ENCODE measurements at places on chromosomes 3 and 15.

- DNase-seq = no peak
Measured at GRCh38 chr3:121477589-121477988, 68.2 kb downstream of the POLQ start.

GRCh38 chr3:126848991-126849390, 133.9 kb upstream of the PLXNA1 start:
- DNase-seq = no peak

GRCh38 chr3:12729051-12729651, 29.9 kb downstream of the TMEM40 start:
- no peak for DNase-seq

- DNase-seq = no peak
Measured at GRCh38 chr15:74050556-74051234, 31.7 kb downstream of the GOLGA6A start.

- no peak for DNase-seq
Measured at GRCh38 chr3:47479826-47480160, 4.1 kb upstream of the SCAP start.

GRCh38 chr15:63610209-63610841, 13.1 kb downstream of the FBXL22 start:
- peak; percentile 46 for DNase-seq

- DNase-seq = no peak
Measured at GRCh38 chr3:122313281-122313680, 11.8 kb upstream of the CSTA start.

- DNase-seq = no peak
Measured at GRCh38 chr3:99013077-99013476, 111.6 kb upstream of the DCBLD2 start.

DNA sequence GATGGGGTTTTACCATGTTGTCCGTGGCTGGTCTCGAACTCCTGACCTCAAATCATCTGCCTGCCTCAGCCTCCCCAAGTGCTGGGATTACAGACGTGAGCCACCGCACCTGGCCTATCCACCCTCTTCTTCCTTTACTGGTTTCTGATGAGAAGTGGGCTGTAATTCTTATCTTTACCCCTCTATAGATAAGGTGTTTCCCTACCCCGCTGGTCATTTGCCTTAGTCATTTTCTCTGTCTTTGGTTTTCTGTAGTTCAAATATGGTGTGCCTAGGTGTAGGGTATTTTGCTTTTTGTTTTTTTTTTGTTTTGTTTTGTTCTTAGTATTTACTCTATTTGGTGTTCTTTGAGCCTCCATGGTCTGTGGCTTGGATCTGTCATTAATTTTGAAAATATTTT, 41.3 kb downstream of the APBA2 start:
- no peak for DNase-seq

DNA sequence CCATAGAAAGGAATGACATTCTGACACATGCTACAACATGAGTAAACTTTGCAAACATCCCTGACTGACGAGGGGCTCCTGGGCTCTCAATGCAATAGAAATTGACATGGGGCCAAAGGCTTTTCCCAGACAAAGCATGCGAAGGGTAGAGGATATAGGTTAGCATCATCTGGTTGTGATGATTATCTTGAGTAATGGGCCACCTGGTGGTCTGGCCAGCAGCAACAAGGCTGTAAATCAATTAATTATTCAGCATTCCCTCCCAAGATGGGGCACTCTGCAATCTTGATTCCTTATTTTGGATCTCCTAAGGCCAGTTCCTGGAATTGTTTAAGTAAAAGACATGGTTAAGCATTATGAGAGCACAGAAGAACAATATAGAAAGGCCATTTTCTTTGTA, 99.2 kb downstream of the AGBL1 start:
- DNase-seq = no peak

DNA sequence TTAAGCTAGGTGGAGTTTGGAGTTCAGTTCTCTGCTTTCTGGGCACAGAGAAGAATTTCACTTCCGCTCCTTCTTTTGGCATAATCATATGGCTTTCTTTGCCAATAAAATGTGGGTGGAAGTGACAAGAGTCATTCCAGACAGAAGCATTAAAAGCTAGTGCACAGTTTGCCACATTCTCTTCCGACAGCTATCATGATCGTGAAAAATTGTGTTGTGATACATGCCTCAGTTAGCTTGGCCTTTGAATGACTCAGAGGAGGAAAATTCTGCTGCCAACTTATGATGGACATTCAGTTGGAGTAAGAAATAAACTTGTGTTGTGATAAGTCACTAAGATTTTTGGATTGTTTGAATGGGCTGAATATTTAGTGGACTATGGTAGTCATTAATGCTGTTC, 291.7 kb upstream of the SATB1 start:
- no peak for DNase-seq

- DNase-seq = peak; percentile 8
Measured at GRCh38 chr3:42376344-42376798, 34.0 kb downstream of the LYZL4 start.

GRCh38 chr3:3085782-3086181, 24.4 kb downstream of the IL5RA start:
- no peak for DNase-seq

DNA sequence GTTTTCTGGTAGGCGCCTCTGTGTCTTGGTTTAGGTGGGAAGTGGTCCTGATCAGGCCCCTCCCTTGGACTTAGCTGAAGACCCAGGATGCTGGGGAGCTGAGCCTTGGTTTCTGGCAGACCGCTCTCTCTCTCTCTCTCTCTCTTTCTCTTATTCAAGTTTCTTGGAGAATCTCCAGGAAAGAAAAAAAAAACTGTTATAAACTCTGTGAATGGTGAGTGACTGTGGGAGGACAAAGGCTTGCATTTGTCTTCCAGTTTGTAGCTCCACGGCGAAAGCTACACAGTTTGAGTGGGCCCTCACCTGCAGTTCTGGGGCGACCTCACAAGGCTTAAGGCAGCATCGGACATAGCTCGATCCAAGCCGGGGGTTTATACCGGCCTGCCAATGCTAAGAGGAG, 7.5 kb downstream of the DET1 start:
- no peak for DNase-seq

GRCh38 chr3:170622369-170623159, 36.7 kb upstream of the SLC7A14 start:
- no peak for DNase-seq

- no peak for DNase-seq
Measured at GRCh38 chr3:117114517-117115265, 405.1 kb downstream of the TUSC7 start.
